ENCODE measurements at places on chromosomes 7 and 10.

- no peak for DNase-seq
Observed at GRCh38 chr10:100895346-100895745, 17.4 kb upstream of the SLF2 start.

DNA sequence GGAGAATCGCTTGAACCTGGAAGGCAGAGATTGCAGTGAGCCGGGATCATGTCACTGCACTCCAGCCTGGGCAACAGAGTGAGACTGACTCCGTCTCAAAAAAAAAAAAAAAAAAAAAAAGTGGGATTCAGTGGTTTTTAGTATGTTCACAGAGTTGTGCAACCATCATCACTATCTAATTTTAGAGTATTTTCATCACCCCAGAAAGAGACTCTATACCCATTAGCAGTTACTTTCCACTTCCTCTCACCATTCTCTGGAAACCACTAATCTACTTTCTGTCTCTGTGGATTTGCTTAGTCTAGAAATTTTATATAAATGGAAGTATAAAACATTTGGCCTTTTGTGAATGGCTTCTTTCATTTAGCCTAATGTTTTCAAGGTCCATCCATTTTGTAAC is 113.4 kb downstream of the ST7 start:
- DNase-seq = no peak

DNA sequence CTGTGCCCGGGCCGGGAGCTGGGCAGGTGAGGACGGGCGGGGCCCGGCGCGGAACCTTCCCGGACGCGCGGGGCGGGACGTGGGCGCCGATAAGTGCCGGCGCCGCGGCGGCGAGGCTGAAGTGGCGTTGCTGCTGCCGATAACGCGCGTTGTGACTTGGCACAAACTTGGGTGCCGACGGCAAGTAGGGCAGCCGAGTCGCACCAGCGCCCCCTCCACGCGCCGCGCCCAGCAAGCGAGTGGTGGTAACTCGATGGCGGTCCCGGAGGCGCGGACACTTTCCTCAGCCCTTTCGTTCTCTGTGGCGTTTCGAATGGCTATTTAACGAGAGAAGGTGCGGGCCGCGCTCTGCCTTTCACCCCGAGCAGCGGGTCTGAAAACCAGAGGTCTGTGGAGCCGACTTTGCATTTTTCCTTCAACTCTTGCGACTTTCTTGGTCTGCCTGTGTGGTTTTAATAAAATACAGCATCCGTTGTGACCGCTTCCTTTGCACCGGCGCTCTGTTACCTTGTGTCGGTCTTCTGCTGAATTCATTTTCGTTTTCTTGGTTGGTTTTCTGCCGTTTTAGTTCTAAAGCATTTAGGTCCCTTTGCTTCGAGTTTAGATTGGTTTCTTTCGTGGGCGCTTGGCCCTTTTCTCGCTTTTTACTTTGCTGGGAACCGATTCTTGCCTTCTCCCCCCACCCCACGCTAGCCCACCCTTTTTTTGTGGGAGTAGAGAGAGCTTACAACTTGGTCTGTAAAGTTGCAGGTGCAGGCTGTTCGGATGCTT is 701 bp downstream of the STK17A start:
- peak; percentile 90 for DNase-seq

DNA sequence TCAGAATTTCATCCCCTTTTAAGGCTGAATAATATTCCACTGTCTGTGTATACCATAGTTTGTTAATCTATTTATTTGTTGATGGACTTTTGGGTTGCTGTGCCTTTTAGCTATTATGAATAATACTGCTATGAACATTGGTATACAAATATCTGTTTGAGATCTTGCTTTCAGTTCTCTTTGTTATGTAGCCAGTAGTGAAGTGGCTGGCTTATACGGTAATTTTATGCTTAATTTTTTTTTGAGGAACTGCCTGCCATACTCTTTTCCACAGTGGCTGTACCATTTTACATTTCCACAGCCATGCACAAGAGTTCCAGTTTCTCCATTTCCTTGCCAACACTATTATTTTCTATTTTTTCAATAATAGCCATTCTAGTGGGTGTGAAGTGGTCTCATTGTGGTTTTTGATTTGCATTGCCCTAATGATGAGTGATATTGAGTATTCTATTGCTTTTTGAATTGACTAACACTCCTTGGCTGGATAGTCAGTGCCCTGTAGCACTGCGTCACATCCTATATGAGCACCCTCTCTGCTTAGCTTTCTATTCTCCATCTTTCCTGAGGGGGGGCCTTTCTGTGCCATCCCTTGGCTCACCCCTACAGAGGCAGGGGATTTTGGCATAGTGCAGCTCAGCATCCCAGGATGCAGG is 29.4 kb upstream of the RAPGEF5 start:
- DNase-seq = no peak

DNA sequence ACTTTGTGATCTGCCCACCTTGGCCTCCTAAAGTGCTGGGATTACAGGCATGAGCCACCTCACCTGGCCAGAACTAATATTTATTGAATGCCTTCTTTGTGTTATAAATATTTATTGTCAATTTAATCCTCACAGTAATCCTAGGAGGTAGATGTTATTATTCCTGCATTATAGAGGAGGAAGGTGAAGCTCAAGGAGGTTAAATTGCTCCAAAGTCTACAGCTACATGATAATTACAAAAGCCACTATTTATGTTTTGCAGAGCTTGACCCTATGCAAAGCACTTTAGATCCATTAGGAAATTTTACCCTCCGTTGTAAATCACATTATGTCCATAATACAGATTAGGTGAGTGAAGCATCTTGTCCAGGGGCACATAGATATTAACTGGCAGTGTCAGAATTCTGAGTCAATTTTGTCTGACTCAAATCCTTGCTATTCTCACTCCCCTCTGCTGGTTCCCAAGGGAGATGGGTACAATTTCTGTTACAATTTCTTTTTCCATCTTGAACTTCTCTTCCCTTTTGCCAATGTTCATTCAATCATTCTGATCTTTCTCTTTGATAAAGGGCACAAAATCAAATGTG is 25.7 kb upstream of the CDK14 start:
- no peak for DNase-seq

Measured in NCI-H1417 (cell line).